ENCODE measurements at places on chromosomes 6 and 20. TPM values are rescaled to one million over a fixed set of nuclear protein-coding genes. Genes with fewer than 3 reads are reported as not detected.

- H3K4me1 ChIP-seq, result no peaks in the 10 kb centered on the region
- no peak overlapping the region for H3K4me3 ChIP-seq
- no peaks in the 10 kb centered on the region for H3K36me3 ChIP-seq
- H3K27ac ChIP-seq, result no peak overlapping the region
Measured at GRCh38 chr6:155383913-155384312, 69.6 kb upstream of the TFB1M start.

The C20orf204 gene
- 0.84 TPM for total RNA-seq

The LPA gene
- total RNA-seq, result not detected

DNA sequence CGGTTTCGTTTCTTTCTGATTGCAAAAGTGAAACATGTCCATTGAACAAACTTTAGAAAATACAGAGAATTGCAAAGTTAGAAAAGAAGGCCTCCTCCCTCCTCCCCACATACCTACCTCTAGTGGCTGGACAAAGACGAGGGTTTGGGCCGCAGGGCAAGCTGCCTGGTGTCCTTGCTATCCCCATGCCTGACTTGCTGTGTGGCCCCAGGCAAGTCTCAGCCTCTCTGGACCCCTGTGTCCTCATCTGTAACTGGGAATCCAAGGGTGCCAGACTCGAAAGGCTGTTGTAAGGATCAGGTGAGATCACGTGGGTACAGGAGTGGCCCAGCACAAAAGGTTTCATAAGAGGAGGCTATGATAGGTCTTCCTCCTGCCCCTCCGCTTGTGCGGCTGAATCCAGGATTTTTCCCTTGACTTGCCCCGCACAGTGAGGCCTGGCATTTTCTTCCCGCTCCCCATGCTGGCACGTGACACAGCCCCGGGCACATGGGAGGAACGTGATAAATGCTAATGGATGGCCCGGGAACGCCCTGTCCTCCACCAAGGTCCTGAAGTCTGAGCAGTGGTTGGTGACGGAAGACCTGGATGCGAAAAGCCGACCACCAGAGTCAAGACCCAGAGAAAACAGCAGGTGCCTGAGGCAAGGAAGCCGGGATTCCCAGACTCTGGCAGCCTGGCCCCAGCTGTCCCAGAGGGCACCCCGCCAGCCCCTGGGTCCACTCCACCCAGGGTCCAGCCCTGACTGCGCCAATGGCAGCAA is 55.8 kb downstream of the UBE2V1 start:
- H3K4me1 ChIP-seq, result peaks cover 44% of the 10 kb centered on the region
- H3K27me3 ChIP-seq, result no peaks in the 10 kb centered on the region
- DNase-seq, result no peak

DNA sequence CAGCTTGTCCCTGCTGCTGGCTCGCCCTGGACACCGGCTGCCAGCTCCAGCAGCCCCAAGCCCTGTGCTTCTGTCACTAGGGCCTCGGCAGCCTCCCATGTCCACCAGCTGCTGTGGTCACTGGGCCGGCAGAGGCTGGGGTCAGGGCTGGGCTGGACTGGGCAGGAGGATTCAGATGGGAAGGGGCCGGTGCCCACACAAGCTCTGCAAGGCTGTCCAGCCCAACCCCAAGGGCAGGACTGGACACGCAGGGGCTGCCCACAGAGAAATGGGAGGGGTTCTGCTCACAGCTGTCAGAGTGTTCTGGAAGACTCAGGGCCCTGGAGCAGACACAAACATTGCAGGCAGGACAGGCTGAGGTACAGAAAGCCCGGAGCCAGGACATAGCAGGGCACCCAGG is 65.6 kb downstream of the ADNP start:
- peak; percentile 20 for DNase-seq
- H3K4me3 ChIP-seq, result no peak overlapping the region
- H3K27me3 ChIP-seq, result no peaks in the 10 kb centered on the region

The EPB41L2 gene
- 125 TPM for total RNA-seq

DNA sequence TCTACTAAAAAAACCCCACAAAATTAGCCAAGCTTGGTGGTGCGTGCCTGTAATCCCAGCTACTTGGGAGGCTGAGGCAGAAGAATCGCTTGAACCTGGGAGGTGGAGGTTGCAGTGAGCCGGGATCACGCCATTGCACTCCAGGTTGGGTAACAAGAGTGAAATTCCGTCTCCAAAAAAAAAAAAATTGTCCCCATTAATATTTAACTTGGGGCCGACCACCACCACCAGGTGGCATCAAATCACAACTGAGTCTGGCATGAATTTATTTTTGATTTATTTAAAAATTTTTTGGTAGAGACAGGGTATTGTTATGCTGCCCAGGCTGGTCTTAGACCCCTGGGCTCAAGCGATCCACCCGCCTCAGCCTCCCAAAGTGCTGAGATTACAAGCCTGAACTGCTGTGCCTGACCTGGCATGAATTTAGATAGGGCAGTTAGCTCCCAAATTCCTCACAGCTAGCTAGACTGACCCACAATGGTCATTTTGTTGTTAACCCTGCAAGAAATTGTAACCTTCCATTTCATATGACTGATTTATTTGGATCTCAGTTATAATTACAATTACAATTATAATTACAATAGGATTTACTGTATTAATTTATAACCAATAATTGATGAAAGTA is 17.1 kb upstream of the BEND3 start:
- H3K4me1 ChIP-seq, result peaks cover 7% of the 10 kb centered on the region
- H3K36me3 ChIP-seq, result no peaks in the 10 kb centered on the region
- no peaks in the 10 kb centered on the region for H3K27me3 ChIP-seq
- H3K27ac ChIP-seq, result no peak overlapping the region
- DNase-seq, result peak; percentile 32

DNA sequence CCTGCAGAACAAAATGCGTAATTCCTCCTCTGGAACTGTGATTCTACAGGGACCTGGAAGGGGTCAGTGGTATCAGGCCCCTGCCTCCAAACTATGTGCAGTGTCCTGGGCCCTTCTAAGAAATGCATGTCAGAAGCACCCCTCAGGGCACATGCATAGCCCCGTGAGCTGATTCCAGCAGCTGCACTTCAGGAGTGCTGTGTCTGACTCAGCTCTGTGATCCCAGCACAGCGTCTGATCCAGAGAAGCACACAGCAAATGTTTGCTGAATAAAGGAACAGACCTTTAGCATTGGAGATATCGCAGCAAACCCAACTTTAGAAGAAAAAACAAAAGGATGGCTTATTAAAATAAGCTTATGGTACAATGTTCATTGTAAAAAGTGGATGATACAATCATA is 15.8 kb upstream of the MAFB start:
- H3K4me1 ChIP-seq, result no peaks in the 10 kb centered on the region
- DNase-seq, result no peak
- no peaks in the 10 kb centered on the region for H3K36me3 ChIP-seq

DNA sequence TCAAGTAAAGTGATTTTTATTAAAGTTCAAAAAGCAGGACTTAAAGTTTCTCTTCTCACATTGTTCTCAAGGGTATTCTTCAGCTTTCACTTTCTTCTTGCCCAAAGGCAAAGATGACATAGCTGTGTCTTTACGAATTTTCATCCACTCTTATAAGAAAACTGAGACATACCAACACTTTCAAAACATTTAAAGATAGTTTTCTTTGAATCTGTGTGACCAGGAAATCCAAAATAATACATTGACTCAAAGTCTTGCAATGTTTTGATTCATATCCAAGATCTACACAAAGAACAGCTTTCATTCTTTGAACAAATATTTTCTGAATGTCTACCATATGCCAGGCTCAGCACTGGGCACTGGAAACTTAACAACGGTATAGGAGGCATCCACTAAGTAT is 117.9 kb downstream of the SIM1 start:
- H3K27ac ChIP-seq, result no peak overlapping the region
- H3K4me3 ChIP-seq, result no peak overlapping the region
- no peaks in the 10 kb centered on the region for H3K4me1 ChIP-seq
- DNase-seq, result no peak
- H3K27me3 ChIP-seq, result no peaks in the 10 kb centered on the region

The DEFB124 gene
- total RNA-seq, result 0.62 TPM

GRCh38 chr20:20076297-20077065 is 24.1 kb downstream of the CFAP61 start:
- no peaks in the 10 kb centered on the region for H3K36me3 ChIP-seq
- H3K27me3 ChIP-seq, result peaks cover 4% of the 10 kb centered on the region
- H3K4me3 ChIP-seq, result no peak overlapping the region
- H3K27ac ChIP-seq, result no peak overlapping the region
- peaks cover 15% of the 10 kb centered on the region for H3K4me1 ChIP-seq

DNA sequence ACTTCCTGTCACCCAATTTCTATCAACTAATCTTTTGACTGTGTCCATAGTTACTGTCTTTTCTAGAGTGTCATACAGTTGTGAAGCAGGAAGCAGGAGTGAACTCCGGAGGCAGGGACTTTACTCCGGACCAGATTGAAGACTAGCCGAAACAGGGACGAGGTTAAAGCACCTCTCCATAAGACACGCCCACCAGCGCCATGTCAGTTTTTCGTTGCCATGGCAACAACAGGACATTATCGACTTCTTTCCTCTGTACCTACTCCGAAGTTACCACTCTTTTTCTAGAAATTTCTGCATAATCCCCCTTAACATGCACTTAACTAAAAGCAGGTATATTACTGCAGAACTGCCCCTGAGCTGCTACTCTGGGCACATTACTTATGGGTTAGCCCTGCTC is 25.2 kb downstream of the TRIM38 start:
- H3K36me3 ChIP-seq, result peaks cover 30% of the 10 kb centered on the region
- H3K4me3 ChIP-seq, result no peak overlapping the region
- no peak overlapping the region for H3K27ac ChIP-seq
- H3K27me3 ChIP-seq, result no peaks in the 10 kb centered on the region
- DNase-seq, result no peak
- H3K4me1 ChIP-seq, result peaks cover 3% of the 10 kb centered on the region

The SMLR1 gene
- total RNA-seq, result not detected

DNA sequence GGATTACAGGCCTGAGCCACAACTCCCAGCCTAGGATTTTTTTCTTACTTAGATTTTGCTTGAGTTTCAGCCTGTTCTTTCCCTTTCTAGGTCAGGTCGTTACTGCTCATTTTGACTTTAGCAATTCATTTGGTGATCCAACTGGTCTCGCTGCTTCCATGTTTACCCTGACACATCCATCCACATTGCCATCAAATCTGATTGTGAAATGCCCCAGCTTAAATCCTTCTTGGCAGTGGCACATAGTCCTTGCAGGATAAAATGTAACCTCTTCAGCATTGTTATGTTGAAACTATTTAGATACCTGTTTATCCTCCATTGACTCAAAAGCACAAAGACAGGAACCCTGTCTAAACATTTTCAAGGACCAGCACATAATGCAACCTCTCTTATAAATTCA is 77.2 kb downstream of the DNAH8 start:
- H3K27ac ChIP-seq, result no peak overlapping the region
- H3K36me3 ChIP-seq, result no peaks in the 10 kb centered on the region
- H3K27me3 ChIP-seq, result no peaks in the 10 kb centered on the region
- no peaks in the 10 kb centered on the region for H3K4me1 ChIP-seq
- DNase-seq, result no peak

The EMILIN3 gene
- total RNA-seq, result 46.1 TPM

DNA sequence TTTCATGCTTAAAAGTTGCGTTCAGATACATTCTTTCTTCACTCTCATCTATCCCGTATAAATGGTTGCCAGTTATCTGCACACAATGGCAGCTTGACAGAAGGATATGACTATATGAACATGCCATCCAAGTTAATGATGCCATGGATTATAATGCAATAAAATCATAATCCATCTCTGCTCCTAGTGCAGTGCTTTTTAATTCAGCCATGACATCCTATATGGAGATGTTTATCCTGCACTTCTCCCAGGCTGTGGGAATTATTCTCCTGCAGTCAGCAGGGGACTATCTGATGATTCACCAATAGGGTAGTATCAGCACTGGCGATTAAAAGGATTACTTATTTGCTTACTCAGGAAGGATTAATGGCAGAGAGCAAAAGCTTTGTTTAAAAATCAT is 273.8 kb downstream of the SAMD5 start:
- no peak overlapping the region for H3K4me3 ChIP-seq
- no peaks in the 10 kb centered on the region for H3K27me3 ChIP-seq
- H3K27ac ChIP-seq, result no peak overlapping the region
- no peak for DNase-seq

GRCh38 chr6:11094411-11094851 is 797 bp downstream of the SMIM13 start:
- H3K4me1 ChIP-seq, result peaks cover 3% of the 10 kb centered on the region
- H3K27ac ChIP-seq, result peak overlapping the region; percentile 78
- DNase-seq, result peak; percentile 54
- H3K4me3 ChIP-seq, result peak overlapping the region; percentile 91
- peaks cover 7% of the 10 kb centered on the region for H3K36me3 ChIP-seq
- no peaks in the 10 kb centered on the region for H3K27me3 ChIP-seq

The TCP11 gene
- 0.44 TPM for total RNA-seq

DNA sequence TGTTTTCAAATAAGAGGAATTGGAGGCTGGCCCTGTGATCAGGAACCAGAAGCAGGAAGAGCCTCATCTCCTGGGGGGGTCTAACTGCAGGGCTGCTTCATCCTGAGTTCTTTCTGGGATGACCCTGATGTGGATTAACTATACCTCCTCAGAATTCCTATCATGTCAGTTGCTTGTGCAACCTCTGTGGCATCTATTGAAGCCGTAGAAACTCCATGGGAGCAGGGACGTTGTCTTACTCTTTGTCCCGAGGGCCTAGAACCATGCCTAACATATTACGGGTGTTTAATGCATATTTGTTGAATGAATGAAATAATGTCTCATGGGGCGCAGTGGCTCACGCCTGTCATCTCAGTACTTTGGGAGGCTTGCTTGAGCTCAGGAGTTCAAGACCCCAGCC is 110.1 kb upstream of the AGPAT4 start:
- DNase-seq, result no peak
- H3K36me3 ChIP-seq, result no peaks in the 10 kb centered on the region
- H3K4me3 ChIP-seq, result no peak overlapping the region
- no peaks in the 10 kb centered on the region for H3K4me1 ChIP-seq
- H3K27ac ChIP-seq, result no peak overlapping the region

- H3K27ac ChIP-seq, result no peak overlapping the region
- DNase-seq, result no peak
- H3K36me3 ChIP-seq, result no peaks in the 10 kb centered on the region
- no peak overlapping the region for H3K4me3 ChIP-seq
Measured at GRCh38 chr20:59273739-59274357, 26.6 kb upstream of the EDN3 start.

DNA sequence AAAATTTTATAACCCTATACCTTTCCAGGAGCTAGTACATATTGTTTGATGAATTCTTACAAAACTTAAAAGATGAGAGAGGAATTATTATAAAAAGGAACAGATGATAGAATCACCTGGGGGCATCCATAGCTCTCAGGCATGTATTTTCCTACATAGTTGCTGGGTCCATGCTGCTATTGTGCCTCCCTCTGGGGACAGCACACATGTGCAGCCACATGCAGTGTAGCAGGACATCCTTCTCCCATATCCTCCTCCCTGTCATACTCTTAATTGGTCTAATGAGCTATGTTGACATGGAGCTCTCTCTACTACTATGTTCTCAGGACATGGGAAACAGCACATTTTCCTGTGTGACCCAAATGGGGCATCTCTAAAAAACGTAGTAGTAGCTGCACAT is 898.2 kb upstream of the MAP3K7 start:
- H3K27me3 ChIP-seq, result no peaks in the 10 kb centered on the region
- no peak for DNase-seq
- no peak overlapping the region for H3K4me3 ChIP-seq
- H3K27ac ChIP-seq, result no peak overlapping the region
- H3K4me1 ChIP-seq, result no peaks in the 10 kb centered on the region

The HEY2 gene
- 6.1 TPM for total RNA-seq
